ENCODE measurements at places on chromosomes 1 and 21.

DNA sequence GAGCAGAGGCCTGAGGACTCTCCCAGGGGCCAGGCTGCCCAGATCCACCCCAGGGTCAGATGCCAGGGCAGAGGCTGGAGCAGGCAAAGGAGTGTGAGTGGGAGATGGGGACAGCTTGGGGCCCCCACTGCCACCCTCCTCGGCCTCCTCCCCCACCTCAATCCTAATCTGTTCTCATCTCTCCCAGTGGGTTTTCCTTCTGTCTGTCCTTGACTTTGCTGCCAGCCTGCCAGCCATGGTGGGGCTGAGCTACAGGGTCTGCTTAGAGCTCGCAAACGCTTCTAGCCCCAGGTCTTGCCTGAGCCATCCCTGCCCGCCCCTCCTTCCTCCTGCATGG, 65.3 kb downstream of the MEGF6 start:
- no peak for DNase-seq

DNA sequence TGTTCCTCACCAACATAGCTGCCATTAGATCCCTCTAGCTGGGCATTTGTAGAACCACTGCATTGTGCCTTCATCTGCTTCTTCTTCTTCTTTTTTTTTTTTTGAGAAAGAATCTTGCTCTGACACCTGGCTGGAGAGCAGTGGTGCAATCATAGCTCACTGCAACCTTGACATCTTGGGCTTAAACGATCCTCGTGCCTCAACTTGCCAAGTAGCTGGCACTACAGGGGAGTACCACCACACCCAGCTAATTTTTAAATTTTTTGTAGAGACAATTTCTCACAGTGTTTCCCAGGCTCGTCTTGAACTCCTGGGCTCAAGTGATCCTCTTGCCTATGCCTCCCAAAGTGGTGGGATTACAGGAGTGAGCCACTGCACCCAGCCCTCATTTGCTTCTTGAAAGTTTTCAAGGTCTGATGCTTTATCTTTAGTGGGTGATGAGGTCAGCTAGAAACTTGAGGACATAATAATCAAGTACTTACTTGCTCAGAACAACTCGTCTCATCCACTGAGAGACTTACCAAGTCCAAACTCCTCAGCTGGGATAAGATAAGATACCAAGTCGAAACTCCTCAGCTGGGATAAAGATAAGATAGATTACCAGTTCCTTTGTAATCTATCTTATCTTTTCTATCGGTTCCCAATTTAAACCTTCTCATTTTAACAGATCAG, 71.5 kb downstream of the MACF1 start:
- no peak for DNase-seq

- no peak for DNase-seq
Observed at GRCh38 chr1:34721646-34722355, 33.0 kb upstream of the GJB5 start.

GRCh38 chr1:228321435-228321834, 85.2 kb downstream of the TRIM11 start:
- no peak for DNase-seq

GRCh38 chr1:53639996-53640700, 98.8 kb downstream of the GLIS1 start:
- peak; percentile 6 for DNase-seq

DNA sequence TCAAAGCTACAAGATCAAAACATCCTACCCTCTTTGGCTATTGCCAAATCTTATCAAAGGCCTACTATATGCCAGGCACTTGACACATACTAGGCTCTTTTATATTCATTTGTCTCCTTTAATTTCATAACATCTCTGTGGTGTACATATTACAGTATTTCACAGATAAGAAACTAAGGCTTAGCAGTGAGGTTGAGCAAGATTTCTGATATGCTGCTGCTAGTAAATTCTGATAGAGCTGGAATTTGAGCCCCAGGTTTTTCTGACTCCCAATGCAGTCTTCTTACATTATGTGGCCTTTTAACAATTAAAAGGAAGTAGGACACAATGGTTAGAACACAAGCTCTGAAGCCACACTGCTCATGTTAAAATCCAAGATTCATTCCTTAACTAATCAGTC, 16.8 kb downstream of the CCDC185 start:
- no peak for DNase-seq

DNA sequence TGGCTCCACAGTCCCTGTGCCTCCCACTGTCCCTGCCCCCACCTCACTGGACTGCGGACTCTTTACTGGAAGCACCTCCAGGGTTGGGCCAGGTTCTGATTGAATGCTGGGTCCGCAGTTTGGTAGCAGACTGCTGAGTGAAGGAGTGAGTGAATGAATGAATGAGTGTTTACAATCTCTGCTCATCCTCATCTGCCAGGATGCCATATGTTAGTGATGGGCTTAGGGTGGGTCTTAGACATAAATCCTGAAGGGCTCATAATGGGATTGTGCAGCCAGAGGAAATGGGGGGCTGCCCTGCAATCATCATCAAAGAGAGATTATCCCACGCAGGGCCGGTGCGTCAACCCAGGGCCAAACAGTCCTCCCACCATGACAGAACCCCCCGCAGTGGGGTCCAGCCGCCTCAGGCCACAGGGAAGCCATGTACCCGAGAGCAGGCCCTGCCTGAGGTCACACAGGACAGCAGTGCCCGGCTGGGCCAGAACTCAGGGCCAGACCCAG, 26.1 kb downstream of the SLC1A7 start:
- no peak for DNase-seq

DNA sequence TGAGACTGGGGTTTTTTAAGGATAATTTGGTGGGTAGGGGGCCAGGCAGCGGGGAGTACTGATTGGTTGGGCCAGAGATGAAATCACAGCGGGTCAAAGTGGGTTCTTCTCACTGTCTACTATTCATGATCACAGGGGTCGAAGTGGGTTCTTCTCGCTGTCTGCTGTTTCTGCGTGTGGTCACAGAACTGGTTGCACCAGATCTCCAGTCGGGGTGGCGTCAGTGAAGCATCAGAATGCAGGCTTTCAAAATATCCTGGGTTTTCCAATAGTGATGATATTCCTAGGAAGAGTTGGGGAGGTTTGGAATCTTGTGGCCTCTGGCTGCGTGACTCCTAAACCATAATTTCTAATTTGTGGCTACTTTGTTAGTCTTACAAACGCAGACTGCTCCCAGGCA, 45.1 kb downstream of the TRPM2 start:
- DNase-seq = no peak

GRCh38 chr1:19866758-19867157, 15.4 kb upstream of the OTUD3 start:
- DNase-seq = no peak

DNA sequence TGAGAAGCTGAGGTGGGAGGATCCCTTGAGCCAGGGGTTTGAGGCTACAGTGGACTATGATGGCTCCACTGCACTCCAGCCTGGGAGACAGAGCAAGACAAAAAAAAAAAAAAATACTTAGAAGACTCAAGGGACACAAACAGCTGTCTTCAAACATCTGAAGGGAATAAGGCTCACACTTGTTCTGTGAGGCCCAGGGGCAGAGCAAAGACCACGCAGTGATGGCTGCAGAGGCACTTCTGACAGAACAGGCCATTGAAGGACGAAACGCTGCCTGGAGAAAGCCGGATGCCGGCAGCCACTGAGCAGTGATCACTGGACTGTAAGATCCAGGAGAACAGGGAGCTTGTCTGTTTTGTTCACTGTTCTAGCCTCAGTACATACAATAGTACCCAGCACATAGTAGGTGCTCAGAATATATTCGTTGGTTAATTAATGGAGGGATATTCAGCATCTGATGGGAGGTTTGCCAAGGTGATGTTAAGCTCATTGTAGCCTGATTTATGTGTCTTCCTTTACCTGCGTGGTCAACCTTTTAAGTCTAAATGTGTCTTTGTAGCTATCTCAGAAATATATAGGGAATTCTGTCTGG, 12.1 kb upstream of the NDC1 start:
- DNase-seq = no peak

GRCh38 chr1:44696101-44696500, 21.6 kb downstream of the ARMH1 start:
- DNase-seq = no peak

GRCh38 chr1:12436817-12437599, 181.0 kb downstream of the DHRS3 start:
- peak; percentile 46 for DNase-seq

DNA sequence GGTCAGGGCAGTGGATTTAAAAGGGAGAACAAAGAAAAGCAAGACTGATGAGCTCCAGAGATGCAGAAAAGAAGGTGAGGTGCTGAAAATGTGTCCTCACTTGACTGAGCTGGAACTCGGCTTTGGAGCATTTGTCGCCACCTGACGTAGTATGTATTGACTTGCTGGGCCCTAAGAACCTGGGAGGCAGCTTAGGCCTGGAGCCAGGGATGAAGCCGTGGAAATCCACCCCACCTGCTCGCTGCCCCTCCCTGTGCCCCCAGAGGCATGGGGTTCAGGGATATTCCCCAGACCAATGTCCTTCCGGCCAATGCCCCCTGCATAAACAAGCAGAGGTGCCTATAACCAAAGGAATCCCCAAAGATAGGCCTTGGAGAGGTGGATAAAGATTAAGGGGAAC, 14.3 kb downstream of the MRAP start:
- DNase-seq = no peak

DNA sequence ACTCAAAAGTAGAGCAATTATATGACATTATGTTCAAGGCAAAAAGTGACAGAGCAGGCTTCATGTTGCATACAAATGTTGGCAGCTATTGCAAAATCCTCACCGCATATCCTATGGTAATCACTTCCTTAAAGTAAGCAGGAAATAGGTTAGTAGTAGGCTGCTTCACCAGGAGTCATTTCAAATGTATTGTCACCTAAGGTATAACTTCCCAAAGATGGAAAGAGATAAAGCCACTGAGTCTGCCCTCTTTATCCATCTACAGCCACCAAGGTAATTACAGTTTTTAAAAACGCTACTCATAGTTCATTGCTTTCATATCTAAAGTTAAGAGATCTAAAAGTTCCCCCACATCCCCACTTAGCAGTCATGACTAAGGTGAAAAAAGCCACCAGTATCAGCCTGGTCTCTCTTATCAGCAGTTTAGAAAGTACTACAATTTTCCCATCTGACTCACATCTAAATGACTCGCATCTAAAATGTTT, 31.6 kb upstream of the UBE2U start:
- DNase-seq = no peak

DNA sequence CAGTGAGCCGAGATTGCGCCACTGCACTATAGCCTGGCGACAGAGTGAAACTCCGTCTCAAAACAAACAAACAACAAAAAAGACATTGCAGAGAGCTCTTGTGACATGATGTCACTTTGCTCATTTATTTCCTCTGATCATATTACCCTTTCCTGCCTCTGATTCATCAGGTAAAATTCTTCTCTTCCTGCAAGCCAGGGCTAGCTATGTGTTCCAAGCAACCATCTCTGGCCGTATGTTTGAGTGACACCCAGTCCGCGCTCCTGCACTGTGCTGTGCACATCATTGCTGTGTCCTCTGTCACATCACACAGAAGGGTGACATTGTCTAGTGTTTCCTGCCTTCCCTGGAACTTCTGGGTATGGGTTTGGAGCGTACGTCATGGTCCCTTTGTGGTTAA, 251.3 kb downstream of the PCP4 start:
- no peak for DNase-seq

- DNase-seq = no peak
Observed at GRCh38 chr1:172003766-172004530, 162.7 kb downstream of the DNM3 start.

DNA sequence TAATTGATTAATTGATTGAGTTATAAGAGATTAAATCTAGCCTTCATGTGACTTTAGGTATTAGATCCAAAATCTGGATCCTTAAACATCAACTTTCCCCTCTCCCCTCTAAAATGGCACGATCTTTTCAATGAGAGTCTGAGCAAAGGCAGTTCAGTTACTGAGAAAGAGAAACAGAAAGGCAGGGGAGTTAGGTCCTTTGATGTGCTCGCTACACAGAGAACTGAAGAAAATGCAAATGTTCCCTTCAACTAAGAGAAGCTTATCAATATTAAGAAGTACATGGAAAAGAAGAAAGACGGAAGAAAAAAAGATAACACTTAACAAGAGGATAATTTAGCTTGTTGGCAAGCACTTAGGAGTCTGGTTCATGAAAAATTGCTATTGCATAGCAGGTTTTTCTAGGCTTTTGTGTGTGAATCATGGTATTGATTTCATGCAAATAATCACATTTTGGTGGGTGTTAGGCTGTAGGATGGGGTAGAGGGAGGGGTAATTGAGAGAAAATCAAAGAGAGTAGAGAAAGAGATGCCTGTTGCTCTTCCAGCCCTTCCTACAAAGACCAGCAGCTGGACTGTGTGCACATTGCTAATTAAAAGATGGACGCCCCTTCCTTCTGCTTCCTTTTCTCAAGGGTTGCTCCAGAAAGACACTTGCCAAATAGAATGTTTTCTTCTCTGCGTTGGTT, 307.6 kb upstream of the PLXNA2 start:
- no peak for DNase-seq

GRCh38 chr1:79899914-79900313, 893.4 kb upstream of the ADGRL4 start:
- no peak for DNase-seq

GRCh38 chr1:55503663-55504305, 288.6 kb upstream of the USP24 start:
- DNase-seq = no peak

DNA sequence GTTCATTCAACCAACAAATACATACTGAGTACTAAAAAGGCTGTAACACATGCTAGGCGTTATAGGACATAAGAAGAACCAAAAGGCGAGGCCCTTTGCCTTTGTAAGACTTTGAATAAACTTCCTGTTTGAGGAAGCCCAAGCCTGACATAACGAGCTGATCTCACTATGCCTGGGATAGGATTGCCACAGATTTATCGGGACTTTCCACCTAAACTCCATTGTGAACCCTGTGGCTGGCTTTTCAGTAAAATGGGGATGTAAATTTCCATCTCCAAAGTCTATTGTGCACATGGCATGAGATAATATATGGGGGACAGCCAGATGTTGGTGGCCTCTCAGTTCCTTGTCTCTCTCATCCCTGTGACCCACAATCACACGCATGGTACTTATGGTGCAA, 41.9 kb downstream of the LMO4 start:
- no peak for DNase-seq

DNA sequence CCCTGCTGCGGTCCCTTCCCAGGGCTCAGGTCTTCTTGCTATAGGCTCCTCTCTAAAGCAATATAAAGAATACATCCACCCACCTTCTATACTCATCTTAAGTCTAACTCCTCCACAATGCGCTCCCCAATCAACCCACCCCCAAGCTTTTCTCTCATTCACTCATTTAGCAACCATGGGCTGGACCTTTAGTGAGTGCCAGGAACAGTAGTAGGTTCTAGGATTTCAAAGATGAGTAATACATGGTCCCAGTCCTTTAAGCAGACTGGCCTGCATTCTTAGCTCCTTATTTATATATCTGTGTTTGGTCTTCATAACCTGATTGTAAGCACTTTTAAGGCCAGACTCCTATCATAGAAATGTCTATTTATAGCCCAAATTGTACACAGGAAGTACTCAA, 5.9 kb downstream of the CAMK1G start:
- DNase-seq = no peak
